ENCODE measurements at places on chromosomes 4 and X.

GRCh38 chr4:36168127-36168878 is 76.0 kb downstream of the ARAP2 start:
- DNase-seq, result no peak

GRCh38 chr4:13112030-13112429 is 372.1 kb downstream of the RAB28 start:
- DNase-seq, result no peak

DNA sequence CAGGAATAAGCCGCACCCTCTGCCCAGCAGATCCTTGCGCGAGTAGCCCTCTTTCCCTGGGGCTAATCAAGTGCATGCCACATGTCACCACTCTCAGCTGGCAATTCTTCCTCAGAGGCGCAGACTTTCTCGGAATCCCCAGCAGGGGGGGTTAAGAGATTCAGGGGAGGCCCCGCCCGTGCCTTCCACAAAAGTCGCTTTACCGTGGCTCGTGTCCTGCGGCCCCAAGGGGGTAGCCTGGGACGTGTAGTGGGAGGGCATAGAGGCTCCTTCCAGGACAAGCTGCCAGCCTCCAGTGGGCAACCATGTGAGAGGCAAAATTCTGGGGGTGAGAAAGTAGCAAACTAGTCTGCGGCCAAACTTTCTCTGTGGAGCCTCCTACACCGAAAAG is 652 bp downstream of the SRPX start:
- peak; percentile 77 for DNase-seq

GRCh38 chr4:146511381-146511780 is 10.4 kb downstream of the SLC10A7 start:
- DNase-seq, result no peak

GRCh38 chr4:11748164-11748872 is 319.6 kb upstream of the HS3ST1 start:
- no peak for DNase-seq

DNA sequence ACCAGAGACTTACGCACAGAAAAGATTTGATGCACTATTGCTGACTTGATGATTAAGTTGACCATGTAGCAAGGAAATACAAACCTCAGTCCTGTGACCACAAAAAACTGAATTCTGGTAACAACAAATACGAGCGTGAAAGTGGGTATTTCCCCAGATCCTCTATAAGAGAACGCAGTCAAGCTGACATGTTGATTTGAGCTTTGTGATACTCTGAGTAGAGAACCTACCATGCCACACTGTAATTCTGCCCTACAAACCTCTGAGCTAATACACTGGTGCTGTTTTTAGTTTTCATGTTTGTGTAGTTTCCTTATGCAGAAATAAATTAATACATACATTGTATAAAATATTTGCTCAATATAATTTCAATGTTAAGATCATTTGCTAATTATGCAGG is 565.6 kb upstream of the EPHA5 start:
- no peak for DNase-seq

GRCh38 chrX:38948046-38948445 is 146.8 kb downstream of the MID1IP1 start:
- DNase-seq, result no peak

DNA sequence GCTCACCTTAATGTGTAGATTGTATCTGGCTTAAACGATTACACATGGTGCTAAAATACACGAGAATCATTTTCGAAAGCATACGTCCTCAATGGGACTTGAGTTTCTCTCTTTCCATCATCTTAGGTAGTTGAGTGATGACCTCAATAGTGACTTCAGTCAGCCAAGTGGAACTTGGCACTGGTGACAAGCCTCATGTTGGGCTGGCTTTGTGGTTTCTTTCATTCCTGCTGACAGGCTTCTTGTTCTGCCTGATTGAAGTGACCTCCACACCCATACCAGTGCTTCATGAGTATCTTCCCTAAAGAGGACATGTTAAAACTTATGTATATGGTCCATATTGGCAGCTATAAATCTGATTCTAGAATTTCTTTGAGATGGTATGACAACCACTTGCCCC is 159.1 kb upstream of the WDR1 start:
- DNase-seq, result no peak

GRCh38 chr4:6443035-6444023 is 29.1 kb downstream of the PPP2R2C start:
- DNase-seq, result no peak

DNA sequence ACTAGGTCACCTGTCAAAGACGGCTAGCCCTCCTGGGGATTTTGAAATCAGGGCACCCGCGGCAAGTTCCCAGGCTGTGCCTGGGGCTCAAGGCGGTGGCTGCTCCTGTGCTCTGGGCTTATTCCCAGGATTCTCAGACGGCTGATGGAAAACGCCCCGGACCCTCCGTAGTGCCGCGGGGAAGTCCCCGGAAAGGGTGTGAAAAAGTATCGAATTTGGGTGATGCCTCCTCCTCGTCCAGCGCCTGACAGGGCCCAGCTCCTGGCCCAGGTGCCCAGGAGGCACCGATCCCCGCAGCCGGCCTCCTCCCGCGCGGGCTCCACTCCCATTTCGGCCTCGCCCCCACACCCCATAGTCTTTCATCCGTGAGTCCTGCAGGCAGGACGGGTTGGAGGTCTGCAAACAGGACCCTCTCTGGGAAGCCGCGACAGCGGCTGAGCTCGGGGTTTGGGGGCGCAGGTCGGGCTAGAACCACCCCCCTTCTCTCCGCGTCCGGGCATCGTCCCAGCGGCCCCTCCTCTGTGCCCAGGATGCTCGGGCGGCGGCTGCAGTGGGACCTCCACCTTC is 1.1 kb upstream of the NSG1 start:
- DNase-seq, result no peak

DNA sequence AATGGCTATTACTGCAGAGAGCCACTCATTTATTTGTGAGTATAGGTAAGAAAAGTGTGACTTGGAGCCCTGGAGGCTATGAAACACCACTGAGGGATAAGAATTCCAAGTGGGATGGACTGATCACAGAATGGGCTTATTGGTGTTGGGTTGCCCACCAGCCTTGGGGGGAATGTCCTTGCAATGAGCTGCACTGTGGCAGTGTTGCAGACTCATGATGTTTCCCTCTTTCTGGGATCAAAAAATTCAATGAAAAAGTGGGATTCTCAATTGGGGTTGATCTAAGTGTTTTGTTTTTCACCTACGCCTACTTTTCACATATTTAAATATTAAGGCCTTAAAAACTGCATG is 1024.5 kb upstream of the PCDH10 start:
- DNase-seq, result no peak

DNA sequence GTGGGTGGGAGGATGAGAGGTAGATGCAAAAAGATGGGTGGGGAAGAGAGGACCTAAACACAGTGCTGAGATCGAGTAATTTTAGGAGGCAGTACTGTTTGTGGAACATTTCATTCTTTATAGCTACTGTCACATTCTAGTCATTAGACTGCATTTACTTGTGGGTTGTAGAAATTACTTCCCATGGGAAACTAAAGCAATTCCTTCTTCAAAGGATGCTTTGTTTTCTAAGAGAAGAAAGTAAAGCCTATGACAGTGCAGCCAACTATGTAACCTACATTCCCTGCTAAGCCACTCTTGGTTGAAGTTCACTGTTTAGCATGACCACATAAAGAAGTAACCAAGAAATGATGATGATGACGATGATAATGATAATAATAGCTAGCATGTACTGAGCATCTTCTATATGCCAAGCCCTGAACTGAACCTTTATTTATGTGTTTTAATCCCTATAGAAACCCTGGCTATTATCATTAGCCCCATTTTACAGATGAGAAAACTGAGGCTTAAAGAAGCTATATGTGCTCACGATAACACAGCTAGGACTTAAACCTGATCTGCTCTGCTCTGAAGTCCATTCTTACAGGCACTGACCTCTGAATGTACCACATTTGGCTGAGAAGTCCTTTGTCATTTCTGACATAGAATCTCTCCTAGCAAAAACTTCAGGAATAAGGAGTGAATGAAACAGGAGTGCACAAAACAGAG is 114.5 kb upstream of the KIT start:
- no peak for DNase-seq

- no peak for DNase-seq
These were observed 16.8 kb upstream of the LAP3 start for GRCh38 chr4:17560065-17560673.

DNA sequence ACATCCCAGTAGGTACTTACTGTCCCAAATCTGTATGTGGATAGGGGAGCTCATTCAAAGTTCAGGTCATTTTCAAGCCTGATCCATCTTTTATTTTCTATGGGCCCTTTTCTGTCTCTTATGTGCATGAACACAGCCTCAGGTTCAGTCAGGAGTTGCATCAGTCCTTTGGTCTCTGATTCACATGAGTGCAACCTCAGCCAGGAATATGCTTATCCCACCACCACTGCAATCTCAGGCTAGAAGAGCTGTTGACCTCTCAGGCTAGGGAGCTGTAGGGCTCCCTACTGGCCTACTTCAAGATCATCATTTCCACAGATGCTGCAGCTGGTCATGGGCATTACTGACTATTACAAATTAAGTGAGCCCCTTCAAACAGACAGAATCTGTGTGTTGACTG is 27.2 kb downstream of the AASDH start:
- DNase-seq, result no peak

- peak; percentile 69 for DNase-seq
These were observed 160.4 kb upstream of the GPR101 start for GRCh38 chrX:137194164-137194563.

GRCh38 chr4:179392787-179393186 is 1950.5 kb upstream of the AGA start:
- DNase-seq, result no peak

DNA sequence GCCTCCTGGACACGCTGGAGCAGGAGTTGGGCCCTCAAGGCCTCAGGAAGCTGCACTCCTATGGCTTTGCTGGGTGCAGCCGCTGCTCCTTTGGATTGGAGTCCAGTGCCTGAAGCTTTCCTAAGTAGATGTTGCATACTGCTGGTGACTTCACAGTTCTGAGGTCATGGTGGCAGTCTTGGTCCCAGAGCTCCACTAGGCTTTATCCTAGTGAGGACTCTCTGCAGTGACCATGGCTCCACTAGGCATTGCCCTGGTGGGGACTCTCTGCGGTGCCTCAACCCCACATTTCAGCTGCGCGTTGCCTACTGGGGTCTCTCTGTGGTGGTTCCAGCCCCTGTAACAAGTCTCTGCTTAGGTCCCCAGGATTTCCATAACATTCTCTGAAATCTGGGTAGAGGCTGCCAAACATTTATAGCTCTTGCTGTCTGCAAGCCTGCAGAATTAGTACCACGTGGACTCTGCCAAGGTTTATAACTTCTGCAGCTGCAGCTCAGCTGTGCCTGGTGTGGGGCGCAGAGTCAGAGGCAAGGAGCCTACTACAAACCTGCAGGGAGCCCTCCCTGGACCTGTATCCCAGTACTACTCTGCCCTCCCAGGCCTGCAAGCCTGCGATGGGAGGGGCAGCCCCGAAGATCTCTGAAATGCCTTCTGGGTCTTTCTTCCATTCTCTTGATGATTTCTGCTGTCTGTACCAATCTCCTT is 46.0 kb upstream of the NFKB1 start:
- no peak for DNase-seq

DNA sequence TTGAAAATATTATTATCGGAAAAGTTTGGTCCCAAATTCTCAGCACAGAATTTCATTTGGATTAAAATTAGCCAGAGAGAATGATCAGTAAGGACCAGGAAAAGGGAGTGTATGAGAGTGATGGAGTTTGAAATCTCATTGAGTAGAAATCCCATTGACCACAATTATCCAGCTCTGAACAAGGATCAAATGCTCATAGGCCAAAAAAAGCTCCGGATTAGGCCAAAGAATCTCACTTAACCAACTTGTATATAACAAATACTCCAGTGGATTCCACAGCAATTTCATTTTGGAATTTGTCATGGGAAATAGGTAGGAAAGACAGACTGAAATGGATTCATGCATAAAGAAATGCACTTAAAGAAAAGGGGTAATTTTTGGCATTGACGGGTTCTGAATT is 83.9 kb upstream of the SORBS2 start:
- no peak for DNase-seq

GRCh38 chr4:145280541-145280940 is 100.2 kb upstream of the OTUD4 start:
- DNase-seq, result peak; percentile 19

DNA sequence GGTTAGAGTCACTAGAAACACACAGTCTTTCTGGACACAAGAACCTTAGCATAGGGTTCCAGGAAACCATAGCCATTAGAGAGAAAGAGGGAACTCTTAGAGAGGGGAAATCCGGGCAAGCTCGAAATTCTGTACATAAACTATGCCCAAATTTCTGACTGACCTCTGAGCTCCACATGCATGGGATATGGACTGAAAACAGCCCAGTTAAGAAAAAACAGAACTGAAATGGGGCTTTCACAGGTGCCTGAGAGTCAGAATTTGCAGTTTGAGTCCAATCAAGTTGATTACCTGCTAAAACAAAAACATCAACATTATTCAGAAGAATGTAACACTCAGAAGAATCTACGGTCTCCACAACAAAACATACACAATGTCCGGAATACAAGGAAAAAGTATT is 13.1 kb downstream of the DCHS2 start:
- DNase-seq, result no peak

DNA sequence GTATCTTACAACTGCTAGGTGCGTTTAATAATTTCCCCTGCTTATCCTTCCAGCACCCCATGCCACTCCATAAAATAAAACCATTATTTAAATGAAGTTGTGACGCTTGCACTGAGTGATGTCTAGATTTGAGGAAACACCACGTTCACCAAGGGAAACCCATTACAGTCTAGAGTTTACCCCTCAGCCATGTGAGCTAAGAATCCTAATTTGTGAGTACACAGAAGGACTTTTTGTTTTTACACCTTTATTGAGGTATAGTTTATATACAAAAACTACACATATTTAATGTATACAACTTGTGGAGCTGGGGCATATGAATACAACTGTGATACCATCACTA is 326.8 kb downstream of the RAPGEF2 start:
- DNase-seq, result no peak

DNA sequence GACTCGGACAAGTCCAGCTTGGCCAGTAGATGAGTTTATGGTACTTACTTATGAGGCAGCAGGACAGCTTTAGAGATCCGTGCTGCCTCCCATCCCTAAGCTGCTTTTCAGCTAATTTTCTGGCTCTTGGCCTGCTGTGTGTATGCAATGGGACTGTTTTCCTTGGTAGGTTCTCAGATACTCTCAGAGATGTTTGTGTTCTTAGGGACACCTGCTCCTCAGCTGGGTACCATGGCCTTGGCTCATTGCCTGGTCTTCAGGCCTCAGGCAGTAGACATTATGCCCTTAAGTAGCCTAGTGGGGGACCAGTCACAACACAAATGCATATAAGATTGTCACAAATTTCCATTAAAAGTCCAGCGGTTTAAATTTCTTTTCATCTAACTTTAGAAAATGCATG is 688.0 kb downstream of the PCDH7 start:
- no peak for DNase-seq

GRCh38 chr4:138555584-138555983 is 313.4 kb upstream of the SLC7A11 start:
- peak; percentile 61 for DNase-seq

All from mesendoderm (in vitro differentiated cells).